NCI-H2029 (cell line): ENCODE measurements at places on chromosomes 1 and 21.

- no peak for DNase-seq
Observed at GRCh38 chr1:24379733-24380315, 33.8 kb downstream of the STPG1 start.

DNA sequence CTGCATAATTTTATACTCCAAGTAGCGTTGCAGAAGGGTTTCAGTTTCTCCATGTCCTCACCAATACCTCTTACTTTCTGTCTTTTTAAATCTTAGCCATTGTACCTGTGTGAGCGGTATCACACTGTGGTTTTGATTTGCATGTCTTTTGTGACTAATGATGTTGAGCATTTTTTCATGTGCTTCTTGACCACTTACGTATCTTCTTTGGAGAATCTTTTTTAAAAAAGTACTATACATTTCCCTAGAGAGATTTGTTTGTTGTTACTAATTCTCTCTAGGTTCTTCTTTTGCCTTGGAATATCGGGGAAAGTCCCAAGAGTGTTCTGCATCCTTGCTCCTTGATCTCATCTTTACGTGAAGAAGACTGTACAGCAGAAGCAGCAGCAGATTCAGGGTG, 81.8 kb upstream of the WARS2 start:
- no peak for DNase-seq

DNA sequence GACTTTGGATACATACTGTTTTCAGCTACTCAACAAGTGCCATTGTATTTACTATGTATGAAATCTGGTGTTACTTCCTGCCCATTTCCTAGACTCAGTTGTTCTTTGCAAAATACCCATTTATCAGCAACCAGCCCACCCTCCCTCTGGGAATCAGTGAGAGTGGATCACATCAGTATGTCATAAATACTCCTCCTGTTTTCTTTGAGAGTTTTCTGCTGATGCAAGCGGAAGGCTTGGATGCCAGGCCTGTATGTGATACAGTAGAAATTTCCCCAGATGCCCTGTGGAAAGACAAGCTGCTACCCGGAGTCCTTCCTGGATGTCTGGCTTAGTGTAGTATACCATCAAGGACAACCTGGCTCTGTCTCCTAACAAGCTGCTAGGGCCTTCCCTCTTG, 2.4 kb upstream of the PTPRC start:
- no peak for DNase-seq

DNA sequence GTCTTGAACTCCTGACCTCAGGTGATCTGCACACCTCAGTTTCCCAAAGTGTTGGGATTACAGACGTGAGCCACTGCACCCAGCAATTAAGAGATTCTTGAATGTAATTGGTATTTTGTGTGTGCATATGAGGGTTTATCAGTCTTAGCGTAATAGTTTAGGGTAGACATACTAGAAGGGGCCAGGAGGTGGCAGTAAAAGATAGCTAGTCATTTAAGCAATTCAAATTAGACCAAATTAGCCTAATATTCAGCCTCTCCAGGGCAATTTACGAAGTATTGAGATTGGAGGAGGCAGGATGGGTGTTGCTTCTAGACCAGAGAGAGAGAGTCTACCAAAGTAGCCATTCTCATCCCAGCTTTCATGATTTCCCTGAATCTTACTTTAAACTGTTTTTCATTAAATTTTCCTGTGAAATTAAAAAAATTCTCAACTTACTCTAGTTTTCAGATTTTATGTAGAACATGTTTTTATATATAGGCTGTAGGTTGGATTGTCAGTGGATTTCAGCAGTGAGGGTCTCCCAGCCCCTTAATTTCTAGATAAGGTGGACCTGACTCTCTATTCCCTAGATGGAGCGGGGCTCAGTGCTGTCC, 119.7 kb downstream of the HHAT start:
- DNase-seq: peak; percentile 41

DNA sequence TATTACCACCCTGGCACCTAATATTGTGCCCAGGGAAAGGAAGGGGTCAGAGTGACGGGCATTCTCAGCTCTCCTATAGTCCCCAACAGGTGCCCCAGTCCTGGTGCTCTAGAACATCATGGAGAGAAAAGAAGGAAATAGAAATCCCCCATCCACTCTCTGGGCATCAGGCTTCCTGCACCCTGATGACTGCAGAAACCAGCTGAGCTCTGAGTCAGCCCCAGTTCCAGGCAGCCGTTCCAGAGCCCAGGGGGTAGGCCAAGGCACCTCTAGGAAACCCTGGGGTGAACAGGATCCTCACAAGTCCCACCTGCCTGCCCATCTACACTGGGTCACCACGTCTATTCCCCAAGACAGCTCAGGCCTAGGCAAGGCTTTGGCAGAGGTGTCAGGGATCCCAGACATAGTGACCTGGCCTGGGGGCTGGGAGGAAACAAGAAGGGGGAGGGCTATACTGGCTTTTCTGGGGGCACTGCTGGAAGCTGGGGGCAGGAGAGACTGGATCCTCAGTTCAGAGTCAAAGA, 709 bp downstream of the NECTIN4 start:
- DNase-seq: no peak

GRCh38 chr1:178052650-178053461, 41.0 kb upstream of the RASAL2 start:
- DNase-seq: no peak

DNA sequence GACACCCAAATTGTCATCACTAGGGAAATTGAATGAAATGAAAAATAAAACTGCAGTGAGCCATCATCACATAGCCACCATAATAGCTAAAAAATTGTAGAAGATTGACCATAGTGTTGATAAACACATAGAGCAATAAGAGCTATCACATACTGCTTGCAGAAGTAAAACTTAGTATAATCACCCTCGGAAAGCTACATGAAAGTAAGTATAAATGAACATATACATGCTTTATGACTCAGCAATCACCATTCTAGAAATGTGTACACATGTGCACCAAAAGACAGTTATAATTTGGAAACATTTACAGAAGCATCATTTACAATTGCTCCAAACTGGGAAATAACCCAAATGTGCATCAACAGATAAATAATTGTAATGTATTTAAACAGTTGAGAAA, 153.1 kb upstream of the LRRC7 start:
- DNase-seq: no peak

DNA sequence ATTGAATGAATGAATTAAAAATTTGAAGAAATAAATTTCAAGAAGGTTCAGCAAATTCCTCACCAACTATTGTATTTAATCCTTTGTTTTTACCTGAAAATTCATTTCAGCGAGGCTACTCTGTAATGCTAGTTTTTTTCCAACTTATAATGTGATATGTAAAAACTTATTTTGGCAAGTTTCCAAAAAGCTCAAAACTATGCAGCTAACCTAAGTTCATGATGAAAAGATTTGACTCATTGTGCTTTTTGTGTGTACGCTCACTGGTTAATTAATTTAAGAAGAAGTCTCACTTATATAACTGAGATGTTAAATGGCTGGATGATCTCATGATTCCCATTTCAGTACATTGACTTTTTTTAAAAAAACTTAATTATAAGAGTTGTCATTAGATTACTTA, 196.0 kb upstream of the SAMSN1 start:
- DNase-seq: no peak

- no peak for DNase-seq
Observed at GRCh38 chr1:204733289-204733688, 47.8 kb upstream of the LRRN2 start.

GRCh38 chr21:29217818-29218291, 80.9 kb upstream of the BACH1 start:
- DNase-seq: peak; percentile 53

DNA sequence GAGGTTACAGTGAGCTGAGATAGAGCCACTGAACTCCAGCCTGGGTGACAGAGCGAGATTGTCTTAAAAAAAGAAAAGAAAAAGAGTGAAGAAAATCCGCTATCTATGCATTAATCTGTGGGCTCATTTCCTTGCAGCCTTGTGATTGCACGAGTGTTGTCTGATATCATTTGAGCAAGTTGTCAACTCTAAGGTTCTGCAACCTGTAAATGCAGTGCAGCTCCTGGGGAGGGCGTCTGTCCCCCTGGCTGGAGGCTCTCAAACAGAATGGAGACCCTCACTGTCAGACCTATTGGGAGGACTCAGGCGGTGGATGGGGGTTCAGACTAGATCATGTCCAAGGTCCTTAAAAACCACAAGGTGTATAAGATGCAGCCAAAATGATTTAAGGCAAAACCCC, 6.2 kb downstream of the CORT start:
- DNase-seq: no peak
